ENCODE measurements at places on chromosomes 6 and 20.
A peak's percentile ranks its signal among the peaks of the same experiment; 100 is the strongest.

DNA sequence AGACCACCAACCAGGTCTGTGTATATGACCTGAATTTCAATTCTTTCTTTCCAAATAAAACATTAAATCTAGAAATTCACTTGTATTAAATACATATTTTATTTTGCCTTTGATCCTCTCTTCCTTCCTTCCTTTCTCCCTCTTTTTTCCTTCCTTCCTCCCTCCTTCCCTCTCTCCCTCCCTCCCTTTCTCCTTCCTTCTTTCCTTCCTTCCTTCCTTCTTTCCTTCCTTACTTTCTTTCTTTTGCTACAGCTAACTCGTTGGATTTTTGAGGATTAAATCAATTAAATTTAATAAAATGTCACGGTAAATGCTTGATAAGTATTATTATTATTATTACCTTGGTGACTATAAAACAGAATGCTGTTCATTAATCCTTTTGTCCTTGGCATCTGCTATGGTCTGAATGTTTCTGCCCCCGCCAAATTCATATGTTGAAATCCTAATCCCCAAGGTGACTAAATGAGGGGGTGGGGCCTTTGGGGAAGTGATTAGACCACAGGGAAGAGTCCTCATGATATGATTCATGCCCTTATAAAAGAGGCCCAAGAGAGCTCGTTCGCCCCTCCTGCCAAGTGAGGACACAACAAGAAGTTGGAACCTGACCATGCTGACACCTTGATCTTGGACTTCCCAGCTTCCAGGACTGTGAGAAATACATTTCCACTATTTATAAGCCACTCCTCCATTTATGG is 67.6 kb upstream of the BTBD3 start:
- no peak for DNase-seq

DNA sequence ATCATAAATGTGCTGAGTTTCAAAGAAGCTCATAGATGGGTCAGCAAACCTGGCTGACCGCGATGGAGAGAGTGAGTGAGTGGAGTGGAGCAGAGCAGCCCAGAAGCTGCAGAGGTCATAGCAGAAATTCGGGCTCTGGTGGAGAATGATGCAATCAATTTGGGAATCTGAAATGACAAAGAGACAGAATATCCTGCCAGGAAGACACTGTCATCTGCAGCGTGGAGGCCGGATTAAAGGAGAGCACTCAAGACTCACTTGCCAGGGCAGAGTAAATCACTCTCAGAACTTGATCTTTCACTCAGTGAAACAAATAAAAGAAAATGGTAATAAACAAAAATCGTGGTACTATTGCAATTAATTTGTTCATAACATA is 109.6 kb upstream of the RREB1 start:
- DNase-seq, result no peak

GRCh38 chr6:106475284-106475683 is 114.8 kb downstream of the CRYBG1 start:
- no peak for DNase-seq

DNA sequence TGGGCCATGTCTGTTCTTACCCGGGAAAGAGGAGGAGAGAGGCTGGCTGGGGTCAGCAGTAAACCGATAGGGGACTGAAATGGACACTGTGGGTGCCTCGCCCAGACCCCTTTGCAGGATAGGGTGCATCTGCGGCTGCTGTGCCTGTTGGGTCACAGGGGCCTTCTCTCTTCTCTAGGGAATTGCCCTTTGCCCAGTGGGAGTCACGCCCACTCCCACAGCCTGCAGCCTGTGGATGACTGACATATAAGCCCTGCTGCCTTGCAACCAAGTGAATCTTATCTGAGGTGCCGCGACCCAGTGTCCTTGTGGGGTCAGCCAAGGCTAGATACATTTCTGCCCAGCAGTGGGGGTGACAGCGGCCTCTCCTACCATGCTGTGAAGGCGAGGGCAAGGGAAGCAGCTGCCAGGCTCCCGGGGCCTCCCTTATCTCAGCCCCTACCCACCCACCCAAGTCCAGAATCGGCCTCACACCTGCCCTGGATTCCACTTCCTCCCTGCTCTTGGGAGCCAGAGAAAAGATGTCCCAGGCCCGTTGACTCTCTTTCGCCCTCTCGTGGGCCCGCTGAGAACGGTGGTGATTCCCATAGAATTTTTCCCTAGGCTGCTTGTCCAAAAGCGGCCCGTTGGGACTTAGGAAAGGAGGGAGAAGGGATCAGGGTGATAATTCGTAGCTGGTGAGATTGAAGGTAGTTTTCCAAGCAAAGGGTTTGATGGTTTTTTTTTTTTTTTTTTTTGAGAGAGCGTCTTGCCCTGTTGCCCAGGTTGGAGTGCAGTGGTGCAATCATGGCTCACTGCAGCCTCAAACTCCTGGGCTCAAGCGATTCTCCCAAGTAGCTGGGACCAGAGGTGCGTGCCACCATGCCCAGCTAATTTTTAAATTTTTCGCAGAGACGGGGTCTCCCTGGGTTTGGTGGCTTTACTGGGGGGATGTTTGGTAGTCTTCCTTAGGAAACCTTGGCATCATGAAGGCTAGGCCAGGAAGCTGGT is 76.4 kb upstream of the RNF24 start:
- peak; percentile 22 for DNase-seq

- no peak for DNase-seq
Observed at GRCh38 chr6:136362421-136363356, 73.0 kb upstream of the BCLAF1 start.

- no peak for DNase-seq
Observed at GRCh38 chr20:2520617-2521016, 11.9 kb upstream of the ZNF343 start.

DNA sequence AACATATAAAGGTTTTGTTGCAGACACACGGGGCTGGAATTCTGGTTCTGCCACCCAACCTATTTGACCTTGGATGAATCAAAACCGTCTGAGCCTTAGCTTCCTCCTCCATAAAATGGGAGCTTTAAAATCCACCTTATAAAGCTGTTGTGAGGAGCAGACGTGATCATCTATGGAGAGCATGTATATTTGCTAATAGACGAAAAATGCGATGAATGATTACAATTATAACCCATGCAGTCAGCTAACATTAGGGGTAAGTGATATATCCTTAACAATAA is 586 bp upstream of the NUP153 start:
- no peak for DNase-seq

GRCh38 chr20:47350181-47350550 is 6.3 kb downstream of the ZMYND8 start:
- DNase-seq, result no peak

- no peak for DNase-seq
Observed at GRCh38 chr6:147060636-147061035, 143.6 kb upstream of the STXBP5 start.

DNA sequence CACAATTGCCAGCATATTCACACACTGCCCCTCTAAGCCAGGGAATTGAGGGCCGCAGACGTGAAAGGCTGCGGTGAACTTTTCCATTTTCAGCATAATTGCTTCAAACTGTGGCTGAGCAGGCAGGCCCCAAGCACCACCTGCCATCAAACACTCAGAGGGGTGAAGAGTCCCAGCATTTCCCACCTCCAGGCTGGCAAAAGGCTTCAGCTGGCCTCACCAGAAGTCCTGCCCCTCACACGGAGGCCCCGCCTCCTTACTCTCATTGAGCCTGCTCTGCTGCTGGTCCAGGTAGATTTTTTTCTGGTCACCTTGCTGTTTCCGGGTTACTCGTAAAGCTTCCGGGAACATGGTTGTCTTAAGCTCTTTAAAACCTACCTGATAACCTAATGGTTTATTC is 52.0 kb upstream of the PRELID3B start:
- no peak for DNase-seq

- DNase-seq, result no peak
Observed at GRCh38 chr6:123176706-123177105, 180.7 kb downstream of the CLVS2 start.

DNA sequence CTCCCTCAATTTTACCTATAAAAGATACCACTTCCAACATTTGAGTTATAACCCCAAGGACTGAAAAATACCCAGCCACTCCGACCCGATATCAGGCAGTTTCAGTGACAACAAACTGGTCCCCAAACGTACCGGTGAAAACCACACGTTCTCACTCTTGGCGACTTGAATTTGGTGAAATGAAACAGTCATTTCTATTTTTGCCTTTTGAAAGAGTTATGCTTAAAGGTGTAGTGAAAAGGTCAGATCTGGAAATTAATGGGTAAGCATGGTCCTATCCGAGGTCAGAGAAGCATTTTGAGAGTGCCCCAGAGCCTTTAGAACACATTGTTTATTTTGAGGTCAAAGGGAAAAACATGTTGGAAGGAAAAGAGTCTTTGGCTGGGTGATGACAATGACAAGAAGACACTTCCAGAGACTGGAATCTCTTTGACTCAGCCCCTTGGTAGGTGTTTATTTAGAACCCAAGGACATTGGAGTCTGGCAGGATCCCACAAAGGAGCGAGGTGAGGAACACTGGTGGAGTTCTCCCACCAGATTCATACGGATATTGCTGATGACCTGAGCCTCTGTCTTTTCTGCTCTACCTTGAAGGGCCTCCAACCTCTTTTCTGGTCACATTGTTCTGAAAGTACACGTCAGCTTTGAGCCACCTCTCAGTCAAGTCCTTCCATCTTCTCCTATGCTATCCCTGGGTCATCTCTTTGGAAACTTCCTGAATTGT is 235.0 kb downstream of the GMPR start:
- DNase-seq, result no peak

DNA sequence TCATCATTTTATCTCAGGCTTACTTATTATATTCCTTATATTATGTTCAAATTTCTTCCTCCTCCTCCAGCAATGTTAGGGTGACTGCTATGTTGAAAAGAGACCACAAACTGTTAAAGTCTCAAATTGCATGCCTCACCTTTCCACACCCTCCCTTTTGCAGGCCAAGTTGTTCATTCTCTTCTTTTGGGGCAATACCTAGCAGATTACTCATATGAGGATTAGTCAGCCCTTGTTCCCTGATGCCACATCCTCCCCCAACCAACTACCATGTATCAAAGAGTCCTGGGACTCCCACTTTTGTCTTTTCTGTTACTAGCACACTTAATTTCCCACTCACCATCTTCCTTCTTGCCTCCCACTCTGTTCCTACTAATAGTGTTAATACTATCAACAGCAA is 434.7 kb downstream of the BCKDHB start:
- no peak for DNase-seq

DNA sequence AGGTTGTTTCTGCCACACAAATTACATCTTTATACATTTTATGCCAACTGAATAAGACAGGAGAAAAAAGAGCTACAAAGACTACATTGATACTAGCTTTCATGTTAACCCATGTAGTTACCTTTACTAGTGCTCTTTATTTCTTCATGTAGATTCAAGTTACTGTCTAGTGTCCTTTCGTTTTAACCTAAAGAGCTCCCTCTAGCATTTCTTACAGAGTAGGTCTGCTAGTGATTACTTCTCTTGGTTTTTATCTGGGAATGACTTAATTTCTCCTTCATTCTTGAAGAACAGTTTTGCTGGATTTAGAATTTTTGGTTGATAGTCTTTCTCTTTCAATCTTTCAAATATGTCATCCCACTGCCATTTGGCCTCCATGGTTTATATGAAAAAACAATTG is 21.2 kb upstream of the NOP56 start:
- peak; percentile 13 for DNase-seq

DNA sequence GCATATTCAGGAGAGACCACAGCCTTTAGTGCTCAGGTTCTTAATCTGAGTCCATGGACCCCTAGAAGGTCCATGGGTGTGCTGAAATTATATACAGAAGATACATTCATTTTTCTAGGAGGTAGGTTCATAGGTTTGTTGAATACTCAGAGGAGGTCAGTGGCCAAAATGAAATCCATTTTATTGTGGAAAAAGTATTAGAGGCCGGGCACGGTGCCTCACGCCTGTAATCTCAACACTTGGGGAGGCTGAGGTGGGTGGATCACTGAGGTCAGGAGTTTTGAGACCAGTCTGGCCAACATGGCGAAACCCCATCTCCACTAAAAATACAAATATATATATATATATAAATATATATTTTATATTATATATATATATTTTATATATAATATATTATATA is 9.0 kb upstream of the UST start:
- DNase-seq, result no peak

DNA sequence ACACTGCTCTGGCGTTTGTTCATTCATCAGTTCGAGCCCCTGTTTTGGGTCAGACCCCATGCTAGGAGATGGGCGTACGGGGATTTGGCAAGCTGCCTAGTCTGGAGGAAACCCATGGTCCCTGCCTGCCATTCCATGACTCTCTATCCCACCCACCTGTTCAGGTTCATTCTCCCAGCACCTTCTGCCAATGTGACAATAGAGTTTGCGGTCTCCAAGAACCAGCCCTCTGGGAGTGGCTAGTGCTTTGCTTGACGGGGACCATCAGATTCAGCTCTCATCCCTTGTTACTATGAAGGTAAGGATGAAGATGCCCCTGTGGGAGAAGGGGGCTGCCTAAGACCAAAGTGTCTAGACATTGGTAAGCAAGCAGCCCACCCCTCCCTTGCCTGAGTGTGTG is 345.0 kb downstream of the PTPRT start:
- no peak for DNase-seq

- DNase-seq, result no peak
Observed at GRCh38 chr6:153465050-153465449, 334.0 kb upstream of the RGS17 start.

DNA sequence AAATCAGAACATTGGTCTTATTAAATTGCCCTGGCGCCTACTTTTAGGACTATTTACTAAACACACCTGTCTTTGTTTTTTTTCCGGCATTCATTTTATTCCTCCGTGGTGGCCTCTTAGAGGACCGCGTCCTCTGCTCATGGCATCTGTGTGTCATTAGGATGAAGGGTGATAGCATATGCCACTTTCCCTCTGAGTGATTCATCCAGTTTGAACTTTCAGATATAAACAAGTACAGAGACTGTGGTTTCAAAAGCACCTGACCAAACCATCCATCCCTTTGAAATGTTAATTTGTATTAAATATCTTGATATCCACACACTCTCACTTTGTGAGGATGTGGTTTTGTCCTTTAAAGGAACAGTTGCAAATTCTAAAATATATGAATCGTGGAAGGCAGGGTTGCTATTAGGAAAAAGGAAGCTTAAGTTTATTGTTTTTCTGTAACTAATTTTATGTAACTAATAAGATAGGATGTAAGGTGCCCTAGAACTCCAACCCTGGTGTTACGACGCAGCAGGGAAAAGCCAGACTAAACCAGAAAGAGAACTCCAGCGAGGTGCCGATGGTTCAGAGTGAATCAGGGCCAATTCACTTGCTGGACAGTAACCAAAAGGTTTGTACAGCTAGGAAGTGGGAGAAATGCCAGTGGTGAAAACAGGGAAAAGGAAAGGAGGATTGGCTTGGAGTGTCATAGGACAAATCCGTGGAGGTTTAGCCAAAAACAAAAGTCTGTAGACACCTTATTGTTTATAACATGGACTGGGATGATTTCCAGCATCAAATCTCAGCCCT is 98.7 kb downstream of the SHLD1 start:
- peak; percentile 40 for DNase-seq

Measured in DMS 273 treated with DMSO at 0.1 percent for 48 hours (cell line).